ENCODE measurements at places on chromosomes 5 and 9. TPM values are rescaled to one million over a fixed set of nuclear protein-coding genes. Genes with fewer than 3 reads are reported as not detected.

MYMK gene
- not detected for total RNA-seq

ZFP62 gene
- total RNA-seq = 30.3 TPM

GRXCR2 gene
- not detected for total RNA-seq

PGM5 gene
- total RNA-seq = not detected

SPAG8 gene
- 0.85 TPM for total RNA-seq

DNA sequence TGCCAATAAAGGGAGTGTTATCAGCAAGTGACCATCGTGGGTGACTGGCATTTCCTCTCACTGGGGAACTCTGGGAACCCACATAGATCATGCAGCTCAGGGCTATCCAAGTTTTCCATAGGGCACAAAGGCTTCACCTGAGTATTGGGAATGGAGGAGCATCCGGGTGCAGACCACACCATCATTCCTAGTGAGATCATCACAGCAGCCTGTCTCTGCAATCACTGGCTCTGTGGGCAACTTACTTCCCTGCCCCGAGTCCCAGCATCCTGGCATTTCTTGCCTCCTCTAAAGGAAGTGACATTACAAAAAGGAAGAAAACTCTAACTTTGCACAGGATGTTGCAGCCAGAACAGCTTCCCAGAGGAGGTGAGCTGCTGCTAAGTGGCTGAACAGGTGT lies 80.6 kb upstream of the SHB start:
- H3K4me3 ChIP-seq = no peak overlapping the region
- H3K4me1 ChIP-seq = no peaks in the 10 kb centered on the region
- no peak overlapping the region for H3K27ac ChIP-seq

GRCh38 chr9:75039009-75039408 lies 10.9 kb upstream of the CARNMT1 start:
- H3K27ac ChIP-seq = no peak overlapping the region
- H3K4me1 ChIP-seq = peaks cover 5% of the 10 kb centered on the region
- H3K27me3 ChIP-seq = peaks cover 3% of the 10 kb centered on the region
- H3K4me3 ChIP-seq = no peak overlapping the region
- no peaks in the 10 kb centered on the region for H3K36me3 ChIP-seq

GRCh38 chr5:79582186-79582585 lies 30.1 kb upstream of the TENT2 start:
- no peak for DNase-seq
- H3K27ac ChIP-seq = no peak overlapping the region
- H3K36me3 ChIP-seq = no peaks in the 10 kb centered on the region
- H3K4me3 ChIP-seq = no peak overlapping the region
- peaks cover 8% of the 10 kb centered on the region for H3K27me3 ChIP-seq

GRCh38 chr9:76166526-76166925 lies 227.7 kb downstream of the RFK start:
- H3K27me3 ChIP-seq = no peaks in the 10 kb centered on the region
- H3K4me3 ChIP-seq = no peak overlapping the region
- peaks cover 13% of the 10 kb centered on the region for H3K36me3 ChIP-seq

GRCh38 chr5:7872517-7873130 lies 3.7 kb downstream of the MTRR start:
- no peaks in the 10 kb centered on the region for H3K27me3 ChIP-seq
- H3K4me1 ChIP-seq = peaks cover 66% of the 10 kb centered on the region
- H3K4me3 ChIP-seq = peak overlapping the region; percentile 48
- DNase-seq = no peak

DNA sequence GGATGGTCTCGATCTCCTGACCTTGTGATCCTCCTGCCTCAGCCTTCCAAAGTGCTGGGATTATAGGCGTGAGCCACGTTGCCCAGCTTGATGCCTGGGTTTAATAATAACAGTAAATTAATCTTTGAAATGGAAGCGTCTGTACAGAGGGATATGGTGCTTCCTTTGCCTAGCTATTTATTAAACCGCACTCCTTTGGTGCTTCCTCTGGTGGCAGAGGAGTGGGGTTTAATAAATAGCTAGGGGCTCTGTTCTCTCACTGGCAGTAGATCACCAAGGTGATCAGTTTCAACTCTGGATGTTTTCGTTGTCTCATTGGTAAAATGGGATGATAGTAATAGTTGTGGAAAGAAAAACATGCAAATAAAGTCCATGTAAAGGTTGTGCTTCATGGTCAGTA lies 1122.5 kb upstream of the WWC1 start:
- H3K36me3 ChIP-seq = no peaks in the 10 kb centered on the region
- H3K4me3 ChIP-seq = no peak overlapping the region
- no peaks in the 10 kb centered on the region for H3K27me3 ChIP-seq
- no peak overlapping the region for H3K27ac ChIP-seq

GRCh38 chr5:172954751-172955159 lies 4.5 kb upstream of the RPL26L1 start:
- H3K36me3 ChIP-seq = peaks cover 1% of the 10 kb centered on the region
- DNase-seq = no peak
- H3K4me1 ChIP-seq = peaks cover 5% of the 10 kb centered on the region
- H3K27me3 ChIP-seq = no peaks in the 10 kb centered on the region
- no peak overlapping the region for H3K4me3 ChIP-seq

DNA sequence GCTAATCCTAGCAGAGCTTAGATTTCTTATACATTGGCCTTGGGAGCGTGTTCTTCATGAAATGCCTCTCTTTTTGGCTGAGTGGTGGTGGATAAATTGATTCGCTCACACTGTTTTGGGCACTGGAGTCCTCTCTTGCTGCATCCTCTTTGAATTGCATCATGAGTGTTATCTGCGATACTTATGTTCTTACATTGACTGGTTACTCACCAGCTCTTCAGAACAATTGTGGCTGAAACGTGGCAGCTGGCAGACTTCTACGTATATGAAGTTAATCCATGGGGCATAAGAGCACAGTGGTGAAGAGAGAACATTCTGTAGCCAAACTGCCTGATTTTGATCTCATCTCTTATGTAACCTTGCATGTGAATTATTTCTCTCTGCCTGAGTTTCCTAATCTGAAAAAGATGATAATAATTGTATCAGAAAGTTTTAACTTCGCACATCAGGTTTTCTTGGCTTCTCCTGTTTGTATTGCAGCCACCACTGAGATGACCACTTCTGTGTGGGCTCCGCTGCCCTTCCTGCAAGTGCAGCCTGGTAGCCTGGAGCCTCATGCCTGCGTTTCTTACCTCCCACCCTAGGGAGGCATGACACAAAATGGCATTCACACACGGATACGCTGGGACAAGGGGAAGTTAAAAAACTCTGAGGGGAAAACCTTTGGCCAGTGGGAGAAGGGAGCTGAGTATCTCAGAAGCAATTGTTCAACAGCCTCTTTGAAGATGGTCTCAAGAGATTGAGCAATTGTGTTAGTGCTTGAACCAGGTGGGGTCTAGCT lies 295.2 kb downstream of the ARHGAP26 start:
- no peaks in the 10 kb centered on the region for H3K27me3 ChIP-seq
- DNase-seq = peak; percentile 48
- H3K4me1 ChIP-seq = peaks cover 25% of the 10 kb centered on the region
- no peak overlapping the region for H3K4me3 ChIP-seq
- H3K27ac ChIP-seq = peak overlapping the region; percentile 67

DNA sequence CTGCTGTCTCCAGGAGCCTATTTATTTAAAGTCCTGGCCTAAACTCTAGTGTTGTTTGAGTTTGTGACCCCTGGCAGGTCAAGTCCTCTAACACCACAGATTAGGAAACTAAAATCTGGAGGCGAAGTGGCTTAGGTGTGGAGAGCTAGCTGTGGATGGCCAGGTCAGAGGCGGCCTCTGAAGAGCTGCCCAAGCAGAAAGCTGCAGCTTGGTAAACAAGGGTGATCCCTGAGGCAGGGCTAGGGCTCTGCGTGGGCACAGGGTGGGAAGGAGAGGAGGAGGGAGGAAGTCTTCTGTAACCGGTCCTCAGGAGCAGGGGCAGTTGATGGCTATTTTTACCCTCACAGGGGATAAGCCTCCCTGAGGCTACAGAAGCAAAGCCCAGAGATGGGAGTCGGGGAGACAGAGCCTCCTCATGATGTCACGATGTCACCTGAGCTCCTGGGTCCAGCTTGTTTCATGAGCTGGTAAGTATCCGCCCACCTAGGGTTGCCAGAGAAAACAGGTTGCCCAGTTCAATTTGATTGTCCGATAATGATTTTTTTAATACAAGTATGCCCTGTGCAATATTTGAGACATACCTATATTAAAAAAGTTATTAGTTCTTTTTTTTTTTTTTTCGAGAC lies 25.9 kb upstream of the BOD1 start:
- no peak overlapping the region for H3K4me3 ChIP-seq
- peaks cover 4% of the 10 kb centered on the region for H3K4me1 ChIP-seq
- no peak overlapping the region for H3K27ac ChIP-seq
- H3K27me3 ChIP-seq = peaks cover 3% of the 10 kb centered on the region
- DNase-seq = no peak
- H3K36me3 ChIP-seq = no peaks in the 10 kb centered on the region

- DNase-seq = no peak
- no peaks in the 10 kb centered on the region for H3K27me3 ChIP-seq
- H3K4me3 ChIP-seq = no peak overlapping the region
- H3K36me3 ChIP-seq = no peaks in the 10 kb centered on the region
- no peak overlapping the region for H3K27ac ChIP-seq
- no peaks in the 10 kb centered on the region for H3K4me1 ChIP-seq
Measured at GRCh38 chr5:84869675-84870074, 485.0 kb upstream of the EDIL3 start.

DNA sequence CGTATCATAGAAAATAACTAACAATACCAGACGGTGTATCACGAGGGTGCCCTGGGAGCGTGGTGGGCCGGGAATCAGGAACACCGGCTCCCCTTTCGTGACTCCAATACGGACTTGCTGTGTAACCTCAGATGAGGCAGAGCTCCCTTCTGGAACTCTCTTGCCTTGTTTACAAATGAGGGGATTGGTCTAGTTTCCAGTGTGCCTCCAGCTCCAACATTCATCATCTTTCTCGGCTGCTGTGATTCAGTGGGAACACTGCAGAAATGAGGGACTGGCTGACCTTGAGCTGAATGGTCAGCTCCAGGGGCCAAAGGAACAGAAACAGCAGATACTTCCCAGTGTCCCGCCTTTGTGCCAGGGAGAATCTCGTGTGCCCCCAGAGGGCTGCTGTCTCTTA lies 22.6 kb upstream of the TGFBI start:
- DNase-seq = no peak
- no peaks in the 10 kb centered on the region for H3K4me1 ChIP-seq
- H3K36me3 ChIP-seq = no peaks in the 10 kb centered on the region
- peaks cover 8% of the 10 kb centered on the region for H3K27me3 ChIP-seq

DNA sequence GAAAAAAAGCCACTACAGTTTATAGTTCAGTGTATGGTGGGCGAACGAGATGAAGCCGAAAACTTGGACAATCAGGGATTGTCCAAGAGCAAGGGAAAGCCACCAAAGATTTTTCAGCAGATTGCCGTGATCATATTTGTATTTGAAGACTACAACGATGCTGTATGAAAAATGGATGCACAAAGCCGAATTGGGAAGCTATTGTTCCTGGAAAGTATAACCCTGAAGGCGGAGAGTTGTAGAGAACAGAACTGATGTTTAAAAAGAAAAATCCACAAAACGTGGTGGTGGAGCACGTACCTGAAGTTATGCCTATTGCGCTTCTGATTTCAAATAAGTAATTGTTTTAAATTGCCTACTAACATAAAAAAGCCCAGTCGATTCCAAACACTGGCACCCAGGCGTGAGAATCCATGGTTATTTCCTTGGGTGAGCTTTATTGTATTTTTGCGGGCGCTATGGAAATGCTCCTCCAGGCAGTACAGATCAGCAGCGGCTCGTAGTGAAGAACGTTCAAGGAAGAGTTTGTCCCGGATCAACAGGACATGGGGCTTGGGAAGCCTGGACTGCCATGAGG lies 772 bp upstream of the TARS1 start:
- H3K27ac ChIP-seq = no peak overlapping the region
- no peak overlapping the region for H3K4me3 ChIP-seq
- H3K4me1 ChIP-seq = peaks cover 31% of the 10 kb centered on the region
- H3K27me3 ChIP-seq = no peaks in the 10 kb centered on the region
- no peak for DNase-seq

- peak within 1 kb of the TSS; percentile 90 for H3K4me3 ChIP-seq
- H3K36me3 ChIP-seq = peaks cover 54% of the 10 kb centered on the region
- DNase-seq = no peak
- H3K27me3 ChIP-seq = no peaks in the 10 kb centered on the region
Measured at GRCh38 chr9:120926397-120926928, at the start of gene TRAF1. TSS of gene TRAF1 (minus strand) at chr9:120926796. CDS start at chr9:120926075, 721 bp downstream.

DNA sequence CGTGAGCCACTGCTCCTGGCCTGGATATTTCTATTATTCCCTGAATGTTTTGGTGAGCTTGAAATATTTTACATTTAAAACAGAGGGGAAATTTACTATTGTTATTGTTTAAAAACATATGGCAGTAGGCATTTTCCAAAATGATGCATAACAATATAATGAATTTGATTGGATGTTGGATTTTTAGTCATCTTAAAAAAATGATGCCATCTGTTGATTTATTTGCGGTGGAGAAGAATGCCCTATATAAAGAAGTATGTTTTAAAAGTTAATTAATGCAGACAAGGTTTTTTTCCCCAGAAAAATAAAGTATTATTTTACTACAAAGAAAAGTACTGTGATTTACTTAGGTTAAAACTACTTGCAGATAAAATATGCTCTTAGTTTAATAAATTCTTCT lies 33.4 kb upstream of the ARRDC3 start:
- H3K27me3 ChIP-seq = no peaks in the 10 kb centered on the region
- DNase-seq = no peak
- H3K4me3 ChIP-seq = no peak overlapping the region
- H3K4me1 ChIP-seq = peaks cover 6% of the 10 kb centered on the region
- no peaks in the 10 kb centered on the region for H3K36me3 ChIP-seq

- H3K36me3 ChIP-seq = peaks cover 58% of the 10 kb centered on the region
- DNase-seq = peak; percentile 32
- no peaks in the 10 kb centered on the region for H3K27me3 ChIP-seq
- peaks cover 38% of the 10 kb centered on the region for H3K4me1 ChIP-seq
Measured at GRCh38 chr5:72347801-72348308, 27.7 kb downstream of the PTCD2 start.

- H3K27ac ChIP-seq = peak within 1 kb of the TSS; percentile 98
- peaks cover 71% of the 10 kb centered on the region for H3K4me1 ChIP-seq
- no peaks in the 10 kb centered on the region for H3K27me3 ChIP-seq
- peak; percentile 67 for DNase-seq
Measured at GRCh38 chr9:93096131-93096802, at the start of gene CARD19. TSS of gene CARD19 (plus strand) at chr9:93096217. CDS start at chr9:93096346, 129 bp downstream.

Measured in activated CD4-positive, alpha-beta T cell treated with anti-CD3 and anti-CD28 coated beads for 36 hours (primary cell).